ENCODE measurements at places on chromosomes 6 and 20.

GRCh38 chr20:47949230-47949629, 163.9 kb upstream of the SULF2 start:
- DNase-seq, result no peak

DNA sequence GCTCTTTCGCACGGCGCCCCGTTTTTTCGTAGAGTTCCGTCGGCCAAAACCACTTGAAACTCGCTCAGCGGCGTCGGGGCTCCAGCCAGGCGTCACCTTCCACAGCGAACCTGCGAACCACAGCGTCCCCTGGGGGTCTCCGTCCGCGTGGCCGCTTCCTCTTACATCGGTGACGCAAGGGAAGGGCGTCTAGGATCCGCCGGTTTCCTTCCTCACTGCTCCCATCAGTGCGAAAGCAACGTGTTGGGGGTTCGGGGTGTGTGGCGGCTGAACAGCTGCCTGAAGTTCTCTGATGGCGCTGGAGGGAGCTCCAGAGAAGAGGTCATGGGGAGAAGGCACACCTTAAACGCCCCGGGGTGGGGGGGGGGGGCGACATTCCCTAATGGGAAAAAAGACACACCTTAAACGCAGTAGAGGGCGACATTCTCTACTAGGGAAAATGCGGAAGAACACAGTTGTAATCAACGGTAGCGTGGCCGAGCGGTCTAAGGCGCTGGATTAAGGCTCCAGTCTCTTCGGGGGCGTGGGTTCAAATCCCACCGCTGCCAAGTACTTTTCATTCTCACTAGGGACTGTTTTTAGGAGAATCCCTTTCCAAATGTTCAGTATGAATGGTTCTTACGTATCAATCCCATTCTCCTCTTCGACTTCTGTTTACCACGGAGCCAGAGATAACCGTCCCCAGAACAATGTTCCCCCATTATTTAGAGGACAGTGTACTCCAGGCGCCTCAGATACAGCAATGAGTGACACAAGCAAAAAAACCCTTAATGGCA, 16.4 kb downstream of the ZNF311 start:
- DNase-seq, result no peak

DNA sequence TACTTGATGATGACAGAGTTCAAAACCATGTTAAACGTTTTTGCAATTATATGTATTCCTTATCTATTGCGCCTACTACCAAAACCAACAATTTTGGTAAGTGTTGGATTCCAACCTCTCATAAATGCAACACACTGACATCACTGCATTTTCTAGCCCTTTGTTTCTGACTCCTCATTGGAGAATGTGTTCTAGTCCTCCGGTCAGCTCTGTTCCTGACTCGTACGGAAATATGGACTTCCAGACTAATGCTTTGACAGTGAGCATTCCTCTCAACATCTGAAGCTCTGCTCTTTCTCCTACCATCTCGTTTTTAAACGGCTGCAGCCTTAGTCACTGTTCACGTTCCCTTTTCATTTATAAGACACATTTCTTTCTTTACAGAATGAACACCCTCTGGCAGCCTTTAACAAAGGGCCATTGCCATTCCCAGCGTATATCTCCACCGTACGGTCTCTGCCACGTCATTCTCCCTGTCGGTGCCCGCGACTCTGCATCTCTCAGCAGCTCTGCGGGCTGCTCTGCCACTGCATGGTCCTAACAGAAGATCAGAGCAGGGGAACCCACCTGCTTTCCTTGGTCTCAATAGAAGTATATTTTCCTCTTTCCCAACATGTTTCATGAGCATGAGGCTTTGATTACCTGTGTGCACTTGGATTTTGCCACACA, 103.0 kb upstream of the SYNDIG1 start:
- no peak for DNase-seq

DNA sequence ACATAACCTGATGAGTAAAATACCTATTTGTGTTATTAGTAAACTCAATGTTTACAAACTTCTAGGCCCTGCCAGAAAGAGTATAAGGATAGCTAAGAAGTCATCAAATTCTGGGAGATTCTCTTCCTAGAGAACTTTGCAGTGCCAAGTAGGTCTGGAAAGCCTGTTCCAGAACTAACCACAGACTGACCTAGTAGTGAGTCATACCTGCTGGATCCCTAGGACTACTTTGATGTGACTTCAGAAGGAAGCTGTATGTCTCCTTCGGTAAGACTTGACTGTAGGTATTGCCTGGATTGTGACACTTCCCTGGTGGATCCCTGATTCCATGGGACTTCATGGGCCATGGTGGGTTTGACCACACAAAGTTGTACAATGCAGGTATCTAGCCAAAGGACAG, 131.7 kb downstream of the DNAH8 start:
- no peak for DNase-seq

GRCh38 chr6:89708316-89708715, 69.8 kb upstream of the LYRM2 start:
- DNase-seq, result no peak

GRCh38 chr6:113879186-113880096, 22.3 kb downstream of the MARCKS start:
- peak; percentile 35 for DNase-seq

DNA sequence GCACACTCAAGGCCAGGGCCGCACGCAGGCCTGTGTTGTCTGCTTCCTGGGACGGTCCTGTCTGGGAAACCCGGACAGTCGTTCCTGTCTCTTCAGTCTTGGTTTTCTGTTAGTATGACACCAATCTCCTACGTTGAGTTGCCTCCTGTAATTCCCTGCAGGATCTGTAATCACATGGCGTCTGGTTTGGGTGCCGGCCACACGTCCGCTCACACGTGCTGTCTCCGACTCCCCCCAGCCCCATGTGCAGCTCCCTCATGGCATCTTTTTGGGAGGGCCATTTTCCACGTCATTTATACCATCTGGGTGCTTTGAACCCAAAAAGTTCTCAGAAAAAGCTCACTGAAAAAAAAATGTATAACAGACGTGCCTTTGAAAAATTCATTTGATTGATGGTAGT, 23.2 kb downstream of the DLL1 start:
- no peak for DNase-seq

GRCh38 chr6:87154641-87154992, 748 bp upstream of the ZNF292 start:
- DNase-seq, result no peak

DNA sequence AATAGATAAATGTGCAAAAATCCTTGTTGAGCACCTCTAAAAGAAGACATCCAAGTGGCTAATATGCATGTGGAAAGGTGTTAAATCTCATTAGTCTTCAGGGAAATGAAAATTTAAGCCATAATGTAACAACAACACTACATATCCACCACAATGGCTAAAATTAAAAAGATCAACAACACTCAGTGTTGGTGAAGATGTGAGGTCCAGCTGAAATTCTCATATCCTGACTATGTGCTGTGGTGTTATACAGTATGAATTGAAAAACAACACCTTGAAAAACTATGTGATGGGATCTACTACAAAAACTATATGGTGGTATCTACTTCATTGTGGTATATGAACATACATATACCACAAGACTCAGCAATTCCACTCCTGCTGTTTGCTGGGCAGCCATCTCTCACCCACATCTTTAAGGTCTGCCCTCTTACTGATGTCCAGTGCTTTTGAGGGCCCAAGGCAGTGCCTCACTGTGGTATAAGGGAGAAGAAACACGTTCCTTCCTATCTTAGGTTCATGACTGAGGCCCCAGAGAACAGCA, 146.4 kb downstream of the CD83 start:
- no peak for DNase-seq

DNA sequence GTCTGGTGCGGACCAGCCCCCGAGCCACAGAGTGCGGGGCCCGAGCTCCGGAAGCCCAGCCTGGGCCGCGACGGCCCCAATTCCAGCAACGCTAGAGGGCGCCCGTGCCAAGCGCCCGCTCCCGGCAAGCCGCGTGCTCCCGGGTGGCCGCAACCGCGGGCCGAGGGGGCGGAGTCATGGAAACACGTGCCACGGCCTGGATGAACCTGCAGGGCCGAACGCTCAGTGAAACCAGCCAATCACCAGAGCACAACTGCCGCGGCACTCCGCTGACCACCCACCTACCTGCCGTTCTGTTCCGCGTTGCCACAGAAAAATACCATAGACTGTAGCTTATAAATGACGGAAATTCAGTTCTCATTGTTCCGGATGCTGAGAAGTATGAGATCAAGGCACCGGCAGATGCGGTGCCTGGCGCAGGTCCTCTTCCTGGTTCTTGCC, 85.7 kb upstream of the FOXC1 start:
- DNase-seq, result no peak

- DNase-seq, result no peak
Measured at GRCh38 chr6:11042750-11043377, 1.2 kb downstream of the ELOVL2 start.
